Lung (tissue), 17 donors: ENCODE measurements at places on chromosomes 4 and X. TPM values are rescaled to one million over a fixed set of nuclear protein-coding genes. Genes with fewer than 3 reads are reported as not detected.

GRCh38 chrX:123833387-123833786 lies 26.5 kb upstream of the XIAP start:
- no peaks in the 10 kb centered on the region for H3K4me1 ChIP-seq
- no peak overlapping the region for H3K4me3 ChIP-seq
- H3K27ac ChIP-seq, result no peak overlapping the region
- H3K36me3 ChIP-seq, result no peaks in the 10 kb centered on the region
- DNase-seq, result peak; percentile 57
- no peaks in the 10 kb centered on the region for H3K27me3 ChIP-seq

- H3K4me1 ChIP-seq, result no peaks in the 10 kb centered on the region
- H3K27ac ChIP-seq, result no peak overlapping the region
- no peaks in the 10 kb centered on the region for H3K36me3 ChIP-seq
- no peak for DNase-seq
- H3K4me3 ChIP-seq, result no peak overlapping the region
Observed at GRCh38 chr4:155392481-155393184, 15.9 kb upstream of the MAP9 start.

DNA sequence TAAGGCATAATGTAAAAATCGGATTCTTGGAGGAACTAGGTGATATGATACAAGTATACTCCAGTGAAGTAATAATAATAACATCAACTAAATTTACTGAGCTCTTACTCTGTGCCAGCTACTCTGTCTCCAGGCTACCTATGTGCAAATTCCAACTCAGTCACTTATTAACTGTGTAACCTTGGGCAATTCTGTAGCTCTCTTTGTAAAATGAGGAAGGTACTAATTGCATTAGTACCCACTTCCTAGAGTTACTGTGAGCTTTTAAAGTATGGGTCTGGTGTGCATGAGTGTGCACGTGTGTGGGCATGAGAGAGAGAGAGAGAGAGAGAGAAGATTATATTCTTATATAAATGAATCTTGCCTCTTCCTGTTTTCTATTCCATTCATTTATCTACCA lies 169.9 kb downstream of the KCNIP4 start:
- H3K27me3 ChIP-seq, result no peaks in the 10 kb centered on the region
- H3K4me3 ChIP-seq, result no peak overlapping the region
- no peak for DNase-seq
- H3K36me3 ChIP-seq, result no peaks in the 10 kb centered on the region

GRCh38 chrX:11239230-11239629 lies 54.0 kb upstream of the AMELX start:
- no peak overlapping the region for H3K27ac ChIP-seq
- DNase-seq, result no peak
- H3K4me1 ChIP-seq, result peaks cover 3% of the 10 kb centered on the region
- no peak overlapping the region for H3K4me3 ChIP-seq
- peaks cover 9% of the 10 kb centered on the region for H3K27me3 ChIP-seq
- H3K36me3 ChIP-seq, result no peaks in the 10 kb centered on the region

BTC gene
- 9.2 TPM for total RNA-seq

GRCh38 chrX:51494409-51494808 lies 2.0 kb downstream of the NUDT11 start:
- no peaks in the 10 kb centered on the region for H3K36me3 ChIP-seq
- H3K27ac ChIP-seq, result no peak overlapping the region
- H3K4me1 ChIP-seq, result no peaks in the 10 kb centered on the region

- H3K27me3 ChIP-seq, result no peaks in the 10 kb centered on the region
- no peak for DNase-seq
- no peak overlapping the region for H3K4me3 ChIP-seq
- no peak overlapping the region for H3K27ac ChIP-seq
- no peaks in the 10 kb centered on the region for H3K4me1 ChIP-seq
Observed at GRCh38 chr4:109332926-109333464, 30.5 kb upstream of the COL25A1 start.

COL25A1 gene
- 3.5 TPM for total RNA-seq

UCP1 gene
- 0.40 TPM for total RNA-seq

GRCh38 chr4:53531585-53532224 lies 59.6 kb downstream of the LNX1 start:
- no peaks in the 10 kb centered on the region for H3K4me1 ChIP-seq
- H3K27me3 ChIP-seq, result no peaks in the 10 kb centered on the region
- no peak overlapping the region for H3K27ac ChIP-seq
- peak; percentile 96 for DNase-seq

DNA sequence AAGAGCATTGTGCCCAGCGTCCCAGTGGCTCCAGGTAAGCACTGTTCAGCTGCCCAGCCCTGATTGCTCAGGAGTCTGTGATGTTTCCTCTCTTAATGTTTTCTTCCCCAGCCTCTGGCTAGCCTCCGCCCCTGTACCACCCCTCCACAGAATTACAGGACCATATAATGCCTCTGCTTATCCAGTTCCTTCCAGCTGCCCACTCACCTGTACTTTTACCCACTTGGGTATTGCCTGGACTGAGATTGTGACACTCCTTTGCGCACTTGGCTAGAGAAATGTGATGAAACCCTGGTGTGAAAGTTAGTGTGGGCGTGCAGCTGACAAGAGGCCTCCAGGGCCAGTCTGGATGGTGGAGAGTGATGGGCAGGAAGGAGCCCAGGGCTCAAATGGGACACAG lies at the start of gene AWAT2:
Gene AWAT2, minus strand, starts transcription at position 14 of the 400 bp plus-strand sequence. Its CDS starts 6 bp downstream, at position 8.
- no peak within 1 kb of the TSS for H3K4me3 ChIP-seq
- DNase-seq, result no peak
- H3K27ac ChIP-seq, result no peak within 1 kb of the TSS
- no peaks in the 10 kb centered on the region for H3K36me3 ChIP-seq
- peaks cover 7% of the 10 kb centered on the region for H3K27me3 ChIP-seq
- H3K4me1 ChIP-seq, result no peaks in the 10 kb centered on the region

DNA sequence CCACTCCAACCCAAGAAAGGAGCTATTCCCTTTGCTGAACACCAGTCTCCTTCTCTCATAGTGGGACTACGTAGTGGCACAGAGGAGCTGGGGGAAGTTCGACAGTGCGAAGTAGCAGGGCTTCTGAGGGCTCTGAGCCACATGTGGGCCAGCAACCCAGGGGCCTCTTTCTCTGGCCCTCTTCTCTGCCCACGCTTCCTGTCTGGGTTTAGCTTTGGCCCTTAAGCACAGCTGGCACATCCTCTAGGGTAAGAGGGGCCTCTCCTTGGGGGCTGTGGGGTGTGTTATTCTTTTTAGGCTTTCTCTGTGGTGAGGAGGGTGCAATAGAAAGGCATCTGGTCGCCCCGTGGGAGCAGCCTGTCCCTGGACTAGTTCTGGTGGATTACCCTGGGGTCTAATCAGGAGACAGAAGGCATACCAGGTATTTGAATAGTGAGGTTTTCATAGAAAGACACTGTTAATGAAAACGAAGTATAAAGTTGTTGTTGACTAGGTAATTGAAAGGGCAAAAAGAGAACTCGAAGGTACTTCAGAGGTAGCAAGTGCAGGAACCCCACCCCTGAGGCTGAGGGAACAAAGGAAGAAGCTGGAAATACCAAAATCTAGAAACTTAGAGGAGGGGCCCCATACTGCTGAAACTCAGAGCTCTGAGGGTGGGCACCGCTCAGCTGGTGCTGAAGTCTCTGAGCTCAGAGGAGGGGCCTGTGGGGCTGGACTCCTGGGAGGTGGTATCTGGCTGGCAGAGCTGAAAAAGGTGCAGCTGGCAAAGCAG lies 151.9 kb upstream of the RPS6KA3 start:
- no peaks in the 10 kb centered on the region for H3K36me3 ChIP-seq
- no peaks in the 10 kb centered on the region for H3K4me1 ChIP-seq
- DNase-seq, result no peak
- H3K27me3 ChIP-seq, result peaks cover 10% of the 10 kb centered on the region
- no peak overlapping the region for H3K27ac ChIP-seq
- no peak overlapping the region for H3K4me3 ChIP-seq

- H3K36me3 ChIP-seq, result no peaks in the 10 kb centered on the region
- H3K27me3 ChIP-seq, result no peaks in the 10 kb centered on the region
- peak; percentile 28 for DNase-seq
Observed at GRCh38 chrX:94058728-94059382, 384.8 kb downstream of the FAM133A start.

BEND2 gene
- total RNA-seq, result 0.14 TPM
